Stimulated activated CD4-positive, alpha-beta T cell treated with anti-CD3 and anti-CD28 coated beads, Interleukin-1b, Interleukin-23, amount 100 ng/mL, for 1 hour (primary cell): ENCODE measurements at places on chromosomes 3 and 15.

DNA sequence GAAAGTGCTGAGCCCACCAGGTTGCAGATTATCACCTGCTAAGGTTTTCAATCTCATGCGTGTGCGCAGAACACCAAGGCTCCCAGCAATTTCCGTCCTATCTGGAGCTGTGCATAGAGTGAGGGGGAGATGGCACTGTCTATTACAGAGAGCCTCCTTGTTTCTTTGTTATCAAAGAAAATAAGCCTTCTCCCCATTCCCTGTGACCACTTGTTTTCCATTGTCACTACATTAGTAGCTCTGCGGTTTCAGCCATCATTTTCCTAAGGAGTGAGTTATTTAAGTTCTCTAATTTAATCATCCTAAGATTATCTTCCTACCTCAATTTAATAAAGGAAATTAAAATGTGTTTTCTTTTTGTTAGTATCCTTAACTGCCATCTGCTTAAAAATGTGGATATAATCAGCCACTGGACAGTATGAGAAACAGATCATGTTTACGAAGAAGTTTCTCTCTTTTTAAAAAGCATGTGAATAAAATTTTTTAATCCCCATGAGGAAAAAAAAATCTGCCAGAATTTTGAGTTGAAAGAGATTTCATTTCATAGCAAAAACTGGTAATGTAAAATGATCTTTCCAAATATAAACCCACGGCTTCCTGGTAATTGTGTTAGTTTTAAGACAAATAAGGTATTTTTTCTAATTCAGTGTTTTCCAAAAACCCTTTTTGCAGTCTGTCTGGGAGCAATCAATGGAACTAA lies 172.3 kb upstream of the UBE2E1 start:
- no peak for DNase-seq

GRCh38 chr3:150740733-150741496 lies 22.1 kb downstream of the SIAH2 start:
- no peak for DNase-seq

GRCh38 chr3:170772175-170772574 lies 97.8 kb downstream of the RPL22L1 start:
- DNase-seq: no peak

DNA sequence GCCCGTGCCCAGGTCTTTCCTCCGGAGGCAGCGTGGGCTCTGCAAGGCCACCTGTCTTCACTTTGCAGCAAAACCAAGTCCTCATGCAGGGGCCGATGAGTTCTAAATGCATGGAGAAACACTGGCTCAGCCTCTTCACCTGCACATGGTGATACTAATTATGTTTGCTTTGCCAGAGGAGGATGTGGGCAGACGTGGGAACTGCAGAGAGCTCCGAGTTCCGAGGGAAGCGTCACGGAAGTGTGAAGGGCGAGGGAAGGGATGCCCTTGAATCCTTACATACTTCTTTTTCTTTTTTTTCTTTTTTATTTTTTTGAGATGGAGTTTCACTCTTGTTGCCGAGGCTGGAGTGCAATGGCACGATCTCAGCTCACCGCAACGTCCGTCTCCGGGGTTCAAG lies 74.8 kb downstream of the GABRG3 start:
- no peak for DNase-seq

DNA sequence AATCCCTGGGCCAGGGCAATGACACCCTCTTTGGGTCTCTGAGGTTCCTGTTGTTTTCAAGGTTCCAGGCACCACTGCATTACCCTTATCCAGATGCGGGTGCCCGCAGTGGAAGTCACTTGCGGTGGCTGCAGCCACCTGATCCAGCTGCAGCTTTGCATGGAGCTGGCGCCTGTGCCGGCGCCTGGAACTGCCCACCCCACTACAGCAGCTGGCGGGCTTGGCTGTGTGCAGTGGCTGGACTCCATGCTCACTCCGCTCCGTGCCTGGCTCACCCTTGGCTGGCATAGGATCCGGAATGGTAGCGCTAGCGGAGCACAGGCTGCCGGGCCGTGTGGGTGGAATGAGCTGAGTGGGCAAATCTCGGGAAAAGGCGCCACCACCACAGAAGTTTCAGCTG lies 832.6 kb upstream of the CADM2 start:
- DNase-seq: no peak

DNA sequence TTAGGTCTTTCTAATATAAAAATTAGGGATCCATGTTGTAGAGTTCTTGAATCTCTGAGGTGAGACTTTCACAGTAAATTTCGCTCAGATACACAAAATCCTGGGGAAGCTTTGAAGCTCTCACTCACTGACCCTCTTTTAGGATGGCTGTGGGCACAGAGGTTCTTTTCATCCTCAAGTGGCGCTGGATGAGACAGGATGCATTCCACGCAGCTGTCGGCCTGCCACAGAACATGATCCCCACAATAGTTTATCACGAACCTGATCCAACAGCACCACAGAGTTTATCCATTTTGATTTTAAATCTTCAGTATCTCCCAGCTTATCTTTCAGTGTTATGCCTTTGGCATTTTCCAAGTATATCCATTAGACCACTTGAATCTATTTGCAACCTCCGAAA lies 91.9 kb downstream of the WDR76 start:
- DNase-seq: no peak

- no peak for DNase-seq
These were observed 514 bp downstream of the IGF2BP2 start for GRCh38 chr3:185824051-185825005.

DNA sequence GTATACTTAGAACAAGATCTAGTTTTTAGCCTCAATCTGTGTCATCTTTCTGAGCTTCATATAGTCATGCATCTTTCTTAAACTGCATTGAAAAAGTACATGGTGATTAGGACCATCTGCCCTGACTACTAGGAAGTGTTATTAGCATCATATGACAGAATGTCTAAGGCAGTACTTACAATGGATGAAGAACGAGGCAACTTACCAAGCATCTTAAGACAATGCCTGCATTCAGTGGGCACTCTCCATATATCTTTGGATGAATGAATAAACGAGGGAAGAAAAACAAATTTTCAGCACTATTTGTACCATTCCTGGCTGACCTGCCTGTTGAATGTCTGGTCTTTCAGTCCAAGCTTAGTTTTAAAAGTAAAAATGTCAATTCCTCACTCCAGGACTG lies 185.4 kb upstream of the EPHA3 start:
- DNase-seq: no peak

GRCh38 chr3:74623261-74623836 lies 8.9 kb upstream of the CNTN3 start:
- DNase-seq: no peak

DNA sequence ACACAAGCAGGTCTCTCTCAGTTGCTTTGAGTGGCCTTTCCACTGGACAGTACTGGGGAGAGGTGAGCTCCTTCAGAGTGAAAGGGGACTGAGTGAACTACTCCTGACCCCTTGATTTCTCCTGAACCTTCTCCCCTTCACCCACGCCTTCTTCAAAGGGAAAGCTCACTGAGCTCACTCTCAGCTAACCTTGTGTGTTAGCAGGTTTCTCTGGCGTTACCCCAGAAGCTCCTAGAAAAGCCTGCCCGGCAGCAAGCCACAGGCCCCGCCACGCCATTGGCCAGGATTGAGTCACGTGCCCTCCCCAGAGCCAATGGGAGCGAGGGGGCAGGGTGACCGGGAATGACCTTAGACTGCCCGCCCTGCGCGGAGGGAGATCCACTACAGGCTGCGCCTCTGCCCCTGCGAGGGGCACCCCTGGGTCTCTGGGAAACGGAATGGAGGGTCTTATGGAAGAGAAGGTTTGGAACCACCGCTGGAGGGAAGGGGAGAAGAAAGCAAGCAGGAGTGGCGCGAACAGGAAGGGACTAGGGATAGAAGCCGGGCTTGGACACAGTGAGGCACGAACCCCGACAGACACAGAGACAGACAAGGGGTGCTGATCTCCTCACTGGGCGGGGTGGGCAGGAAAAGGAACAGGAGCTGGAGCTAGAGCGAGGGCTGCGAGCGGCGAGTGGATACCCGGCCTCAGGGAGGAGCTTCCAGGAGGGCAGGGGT lies 17.4 kb upstream of the CLK3 start:
- DNase-seq: peak; percentile 66

DNA sequence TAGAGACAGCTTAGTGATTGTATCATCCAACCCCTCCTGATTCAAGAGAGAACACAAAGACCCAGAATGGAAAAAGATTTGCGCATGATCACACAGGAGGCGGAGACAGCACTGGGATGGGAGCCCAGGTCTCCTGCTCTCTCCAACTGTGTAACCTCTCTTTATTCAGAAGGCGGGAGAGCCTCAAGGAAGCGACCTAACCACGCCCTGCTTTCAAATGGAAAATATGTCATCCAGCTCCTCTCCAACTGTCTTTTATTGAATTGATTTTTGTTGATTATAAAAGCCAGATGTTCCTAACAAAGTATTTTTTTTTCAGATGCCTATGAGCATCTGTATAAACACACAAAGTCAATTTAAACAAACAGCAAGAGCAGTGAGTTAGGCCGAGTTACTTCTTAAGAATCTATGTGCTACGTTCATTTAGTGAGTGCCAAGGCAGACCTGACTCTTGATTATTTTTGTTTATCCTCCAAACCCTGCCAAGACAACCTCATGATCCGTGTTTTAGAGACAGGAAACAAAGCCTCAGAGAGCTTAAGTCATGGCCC lies 74.5 kb downstream of the BFSP2 start:
- no peak for DNase-seq

- DNase-seq: no peak
These were observed 21.8 kb downstream of the IGDCC3 start for GRCh38 chr15:65355988-65356353.

DNA sequence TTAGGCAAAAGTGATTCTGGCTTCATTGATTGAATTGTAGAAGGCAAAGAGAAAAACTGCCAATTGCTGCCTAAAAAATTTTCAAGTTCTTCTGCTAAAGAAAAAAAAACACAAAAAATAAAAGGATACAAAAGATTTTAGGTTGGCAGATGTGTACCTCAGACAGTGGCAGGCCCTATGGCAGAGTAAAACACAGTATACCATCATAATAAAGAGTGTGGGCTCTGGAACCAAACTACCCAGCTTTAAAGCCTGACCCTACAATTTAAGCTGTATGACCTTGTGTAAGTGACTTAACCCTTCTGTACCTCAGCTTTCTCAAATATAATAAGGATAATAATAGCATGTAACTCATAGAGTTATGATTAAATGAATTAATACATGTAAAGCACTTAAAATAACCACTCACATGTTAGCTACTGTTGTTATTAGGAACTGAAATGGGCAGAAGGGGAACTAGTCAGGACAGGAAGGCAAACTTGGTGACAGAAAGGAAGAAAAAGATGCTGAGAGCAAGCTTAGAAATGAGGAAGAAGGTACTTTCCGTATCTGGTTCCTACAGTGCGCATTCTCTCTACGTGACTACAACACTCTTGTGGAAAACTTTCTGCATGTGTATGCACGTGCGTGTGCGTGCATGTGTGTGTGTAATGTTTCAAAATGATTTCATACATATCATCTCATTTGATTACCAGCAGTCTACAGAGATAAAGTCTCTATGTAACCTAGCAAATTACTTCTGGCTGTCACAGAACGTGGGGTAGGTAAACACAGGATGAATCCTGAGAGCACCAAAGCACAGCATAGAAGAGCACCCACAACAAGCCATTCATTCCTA lies 13.6 kb upstream of the GATM start:
- no peak for DNase-seq

DNA sequence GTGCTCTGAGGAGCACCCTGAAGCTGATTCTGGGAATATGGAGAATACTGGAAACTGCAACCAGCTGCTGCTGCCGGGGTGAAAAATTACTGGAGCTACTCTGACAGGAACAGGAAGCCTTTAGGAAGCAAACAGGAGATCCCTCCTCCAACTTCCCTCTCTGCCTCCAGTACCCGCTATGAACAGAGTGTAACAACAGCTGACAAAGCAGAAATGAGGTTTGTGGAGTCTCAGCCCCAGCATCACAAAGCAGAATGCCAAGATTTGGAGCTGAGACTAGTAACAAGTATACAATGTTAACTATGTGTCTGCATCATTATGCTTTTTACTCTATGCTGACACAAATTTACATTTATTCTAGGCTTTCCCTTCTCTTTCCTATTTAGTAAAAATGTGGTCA lies 22.7 kb upstream of the PIAS1 start:
- no peak for DNase-seq

DNA sequence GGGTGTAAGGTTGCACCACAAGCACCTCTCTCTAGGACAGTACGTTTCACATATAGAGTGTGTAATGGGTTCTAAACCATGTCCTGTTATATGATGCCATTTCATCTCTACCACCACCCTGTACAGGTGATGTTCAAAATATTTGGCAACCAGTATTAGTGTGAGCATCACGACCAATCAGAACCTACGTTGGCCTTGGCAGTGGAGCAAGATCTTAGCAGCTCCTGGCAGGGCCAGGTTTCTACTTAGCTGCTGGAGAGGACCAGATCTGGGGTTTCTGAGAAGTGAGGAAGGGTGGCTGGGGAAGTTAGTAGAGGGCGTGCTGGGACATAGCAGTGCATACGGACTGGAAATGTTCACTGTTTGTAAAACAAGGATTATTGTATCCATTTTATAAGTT lies 23.1 kb upstream of the MITF start:
- no peak for DNase-seq

DNA sequence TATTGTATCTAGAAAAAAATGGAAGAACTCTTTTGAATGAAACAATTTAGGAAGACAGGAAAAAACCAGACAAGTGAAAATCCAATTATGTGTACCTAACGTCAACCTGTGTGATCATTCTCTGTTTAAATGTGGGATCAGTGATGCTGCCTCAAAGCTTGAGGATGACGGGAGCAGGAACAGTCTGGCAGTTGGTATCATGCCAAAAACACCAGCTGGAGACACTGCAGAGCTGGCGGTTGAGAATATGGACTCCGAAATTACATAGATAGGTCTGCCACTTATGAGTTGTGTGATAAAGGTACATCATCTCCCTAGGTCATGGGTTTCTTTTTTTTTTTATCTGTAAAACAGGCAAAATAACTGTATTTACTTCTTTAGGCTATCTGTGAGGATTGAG lies 480.5 kb downstream of the CNTN4 start:
- no peak for DNase-seq

- no peak for DNase-seq
These were observed 15.8 kb upstream of the GASK1A start for GRCh38 chr3:42963269-42963668.

- DNase-seq: no peak
These were observed 201.1 kb downstream of the MAGI1 start for GRCh38 chr3:65837604-65838003.

DNA sequence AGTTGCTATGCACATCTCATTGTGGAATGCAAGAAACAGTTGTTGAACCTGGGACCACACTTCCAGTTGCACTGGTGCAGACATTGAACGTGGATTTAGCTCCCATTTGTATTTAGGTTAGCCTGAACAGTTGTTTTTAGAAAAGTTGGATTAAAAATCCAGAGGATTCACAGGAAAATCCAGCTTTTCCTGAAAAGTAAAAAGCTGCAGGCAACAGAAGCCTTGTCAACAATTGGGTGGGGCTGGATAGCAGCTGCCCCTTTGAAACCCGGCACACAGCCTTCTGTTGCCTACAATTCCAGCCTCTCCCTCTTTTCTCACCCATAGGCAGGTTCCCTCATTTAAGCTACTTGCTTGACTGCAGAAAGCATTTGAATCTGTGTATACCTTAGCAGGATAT lies 165.3 kb upstream of the TBL1XR1 start:
- DNase-seq: no peak

- no peak for DNase-seq
These were observed 4.3 kb downstream of the PFKFB4 start for GRCh38 chr3:48552111-48552951.

- DNase-seq: no peak
These were observed 48.9 kb upstream of the TCF12 start for GRCh38 chr15:56869573-56869972.
